Stimulated activated CD4-positive, alpha-beta T cell treated with anti-CD3 and anti-CD28 coated beads, Interleukin-12 subunit alpha, Interleukin-12 subunit beta, amount 100 ng/mL, for 4 hours (primary cell): ENCODE measurements at places on chromosomes 1 and 21.
A peak's percentile ranks its signal among the peaks of the same experiment; 100 is the strongest.

GRCh38 chr1:77218477-77219165 lies 609 bp downstream of the PIGK start:
- no peak for DNase-seq

DNA sequence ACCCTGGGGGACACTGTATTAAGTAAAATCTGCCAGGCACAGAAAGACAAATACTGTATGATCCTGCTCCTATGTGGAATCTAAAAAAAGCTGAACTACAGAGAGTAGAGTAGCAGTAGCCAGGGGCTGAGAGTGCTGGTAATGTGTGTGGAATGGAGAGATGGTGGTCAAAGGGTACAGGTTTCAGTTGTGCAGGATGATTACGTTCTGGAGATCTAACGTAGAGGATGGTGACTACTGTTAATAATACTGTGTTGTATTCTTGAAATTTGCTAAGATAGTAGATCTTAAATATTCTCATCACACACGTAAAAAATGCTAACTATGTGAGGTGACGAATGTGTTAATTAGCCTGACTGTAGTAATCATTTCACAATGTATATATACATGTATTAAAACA lies 39.8 kb upstream of the GNG4 start:
- DNase-seq = no peak

DNA sequence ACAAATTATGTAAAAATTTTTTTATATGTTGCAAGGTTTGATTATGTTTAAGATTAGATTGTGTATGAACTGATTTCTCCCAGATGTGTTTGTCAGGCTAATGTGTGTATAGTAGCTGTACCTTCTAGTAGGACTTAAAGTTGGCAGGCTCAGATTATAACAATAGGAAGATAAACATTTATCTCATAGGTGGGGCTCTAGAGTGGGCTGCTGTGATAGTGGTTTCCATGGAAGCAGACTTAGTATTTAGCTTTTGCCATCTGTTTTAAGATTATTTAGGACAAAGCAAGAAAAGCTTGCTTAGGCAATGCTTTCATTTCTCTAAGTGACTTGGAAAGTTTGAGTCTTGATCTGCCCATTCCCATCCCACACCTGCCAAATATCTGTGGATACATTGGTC lies 187.7 kb upstream of the CACYBP start:
- no peak for DNase-seq

DNA sequence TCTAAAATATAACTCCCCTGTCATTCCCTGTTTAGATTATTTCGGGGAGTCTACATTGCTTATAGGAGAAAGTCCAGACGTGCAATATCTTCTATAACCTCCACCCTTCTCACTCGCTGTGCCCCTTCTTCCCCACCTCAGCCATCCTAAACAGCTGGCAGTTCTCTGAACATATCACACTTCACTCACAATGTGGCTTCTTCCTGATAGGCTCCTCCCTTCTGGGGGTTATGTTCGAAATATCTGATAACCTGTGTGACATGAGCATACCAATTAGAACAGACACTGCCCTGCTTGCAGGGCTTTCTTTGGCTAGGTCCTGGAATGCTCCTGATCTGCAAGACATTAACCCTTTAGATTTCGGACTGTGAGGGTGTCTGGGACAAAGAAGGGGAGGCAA lies 274.6 kb downstream of the NFIA start:
- DNase-seq = no peak

DNA sequence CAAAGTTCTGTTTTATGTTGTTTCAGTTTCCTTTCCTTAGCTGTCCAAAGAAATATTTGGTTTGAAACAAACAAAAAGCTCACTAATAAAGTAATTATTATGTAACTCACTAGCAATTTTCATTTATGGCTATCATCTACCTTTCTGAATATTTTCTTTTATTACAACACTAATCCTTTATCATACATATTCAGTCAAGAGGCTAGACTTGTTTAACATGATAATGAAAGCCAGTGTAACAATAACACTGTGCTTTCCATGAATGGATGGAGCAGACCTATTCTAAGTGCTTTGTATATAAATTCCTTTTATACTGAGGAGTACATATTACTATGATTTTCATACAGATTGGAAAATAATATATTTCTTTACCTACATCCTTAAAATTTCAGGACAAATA lies 972.8 kb upstream of the ADGRL4 start:
- no peak for DNase-seq

DNA sequence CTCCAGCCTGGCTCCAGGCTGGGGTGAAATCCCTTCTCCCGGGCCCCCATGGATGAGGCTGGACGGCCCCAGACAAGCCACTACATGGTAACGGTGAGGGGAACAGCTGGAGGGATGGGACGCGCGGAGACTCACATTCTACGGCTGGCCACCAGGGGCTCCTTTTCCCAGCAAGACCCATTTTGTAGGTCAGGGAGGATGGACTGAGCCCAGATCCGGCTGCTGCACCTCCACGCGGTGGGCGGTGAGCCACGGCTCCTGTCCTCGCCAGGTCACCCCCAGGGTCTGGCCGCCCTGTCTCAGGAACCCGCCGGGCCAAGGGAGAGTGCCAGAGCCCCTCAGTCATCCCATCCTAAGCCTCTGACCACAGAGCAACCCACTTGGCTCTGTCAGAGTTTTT lies 75.0 kb upstream of the ACTRT2 start:
- DNase-seq = no peak

- DNase-seq = no peak
Observed at GRCh38 chr1:31581821-31582810, 5.8 kb downstream of the TINAGL1 start.

GRCh38 chr1:192476802-192477298 lies 98.7 kb upstream of the RGS1 start:
- DNase-seq = no peak

GRCh38 chr1:17886838-17887441 lies 131.8 kb downstream of the ACTL8 start:
- no peak for DNase-seq

DNA sequence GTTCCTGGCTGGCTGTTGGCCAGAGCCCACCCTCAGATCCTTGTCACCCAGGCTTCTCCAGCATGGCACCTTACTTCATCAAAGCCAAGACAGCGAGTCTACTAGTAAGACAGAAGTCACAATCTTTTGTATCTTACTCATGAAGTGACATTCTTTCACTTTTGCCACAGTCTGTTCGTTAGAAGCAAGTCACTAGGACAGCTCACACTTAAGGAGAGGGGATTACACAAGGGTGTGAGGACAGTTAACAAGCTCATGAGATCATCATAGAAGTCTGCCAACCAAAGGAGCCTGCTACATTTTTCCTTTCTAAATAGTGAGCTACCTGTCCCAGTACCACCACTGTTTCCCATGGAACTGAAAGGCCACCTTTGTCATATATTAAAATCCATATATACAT lies 61.5 kb downstream of the PACC1 start:
- DNase-seq = no peak

GRCh38 chr1:147243228-147243685 lies 773 bp downstream of the CHD1L start:
- DNase-seq = peak; percentile 13

GRCh38 chr1:212470059-212470458 lies 37.3 kb downstream of the NENF start:
- DNase-seq = no peak

GRCh38 chr1:56511364-56511763 lies 68.0 kb downstream of the PLPP3 start:
- no peak for DNase-seq

DNA sequence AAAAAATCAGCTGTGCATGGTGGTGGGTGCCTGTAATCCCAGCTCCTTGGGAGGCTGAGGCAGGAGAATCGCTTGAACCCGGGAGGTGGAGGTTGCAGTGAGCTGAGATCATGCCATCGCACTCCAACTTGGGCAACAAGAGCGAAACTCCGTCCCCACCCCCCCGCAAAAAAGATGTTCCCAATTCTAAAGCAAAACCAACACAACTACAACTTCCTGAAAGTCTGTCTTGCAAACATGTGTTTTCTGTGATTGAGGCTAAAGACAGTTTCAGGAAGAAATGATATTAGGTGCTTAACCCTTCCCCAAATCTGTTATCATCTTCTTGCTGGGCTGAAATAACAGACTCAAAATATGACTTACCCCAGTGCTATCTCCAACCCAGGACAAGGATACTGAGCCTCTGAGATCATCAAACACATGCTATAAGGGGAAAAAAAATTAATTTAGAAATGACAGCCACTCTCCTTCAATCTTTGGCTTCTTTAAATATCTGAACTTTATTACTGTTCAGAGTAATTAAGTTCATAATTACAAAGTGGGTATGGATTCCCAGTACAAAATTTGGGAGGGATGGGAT lies 28.5 kb downstream of the SORT1 start:
- DNase-seq = no peak

- DNase-seq = no peak
Observed at GRCh38 chr1:94803517-94804441, 16.4 kb upstream of the SLC44A3 start.

DNA sequence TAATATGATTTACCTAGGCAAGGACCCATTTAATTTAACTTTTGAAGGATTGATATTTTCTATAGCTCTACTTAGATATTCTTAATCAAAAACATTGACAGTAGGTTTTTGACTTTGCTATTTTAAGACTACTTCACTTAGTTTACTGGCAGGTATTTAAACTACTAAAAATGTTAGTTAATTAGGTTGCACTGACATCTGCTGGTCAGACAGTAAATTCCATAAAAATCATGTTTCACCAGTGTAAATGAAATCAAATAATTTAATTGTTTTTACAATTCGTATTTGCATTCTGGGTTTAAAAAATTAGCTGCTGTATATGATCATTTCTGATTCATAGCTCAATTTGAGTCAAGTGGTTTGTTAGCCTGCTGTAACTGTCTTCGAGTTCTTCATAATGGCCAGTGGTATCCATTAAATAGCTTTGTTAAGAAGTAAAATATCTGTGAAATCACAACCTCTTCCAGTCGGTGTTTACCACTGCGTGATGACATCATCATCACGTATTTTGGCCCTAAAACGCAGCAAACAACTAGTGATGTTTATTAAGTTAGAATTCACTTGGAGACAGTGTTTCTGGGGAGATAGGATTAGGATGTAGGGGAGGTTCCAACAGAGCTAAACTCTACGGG lies 26.2 kb downstream of the EXTL2 start:
- DNase-seq = no peak

DNA sequence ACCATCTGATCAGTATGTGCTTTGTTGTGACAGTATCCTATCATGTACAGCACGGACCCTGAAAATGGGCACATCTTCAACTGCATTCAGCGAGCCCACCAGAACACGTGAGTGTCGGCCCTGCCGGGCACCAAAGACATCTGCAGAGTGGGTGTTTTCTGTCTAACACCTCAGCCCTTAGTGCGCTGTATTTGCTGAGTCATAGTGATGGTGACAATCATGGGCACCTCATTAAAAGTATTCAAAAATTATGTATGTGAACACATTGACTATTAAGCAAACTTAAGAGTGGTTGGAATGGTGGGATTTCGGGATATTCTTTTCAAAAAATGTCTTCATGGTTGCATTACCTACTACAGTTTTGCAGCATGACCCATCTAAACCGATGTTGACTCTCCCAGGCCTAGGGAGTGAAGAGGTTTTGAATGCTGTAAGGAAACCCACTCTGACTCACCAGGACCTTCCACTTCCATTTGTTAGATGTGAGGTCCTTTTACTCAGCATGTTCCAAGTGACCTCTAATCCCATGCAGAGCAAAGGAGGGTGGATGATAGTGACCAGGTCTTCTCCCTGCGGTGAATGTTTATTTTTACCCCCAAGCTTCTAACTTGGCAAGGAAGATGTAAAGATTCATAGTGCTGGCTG lies 20.1 kb downstream of the MGST3 start:
- DNase-seq = no peak

- DNase-seq = no peak
Observed at GRCh38 chr21:20852866-20853265, 145.3 kb upstream of the NCAM2 start.

GRCh38 chr1:214264196-214264595 lies 16.8 kb upstream of the SMYD2 start:
- DNase-seq = no peak

- DNase-seq = no peak
Observed at GRCh38 chr1:5921671-5922070, 70.6 kb downstream of the NPHP4 start.

DNA sequence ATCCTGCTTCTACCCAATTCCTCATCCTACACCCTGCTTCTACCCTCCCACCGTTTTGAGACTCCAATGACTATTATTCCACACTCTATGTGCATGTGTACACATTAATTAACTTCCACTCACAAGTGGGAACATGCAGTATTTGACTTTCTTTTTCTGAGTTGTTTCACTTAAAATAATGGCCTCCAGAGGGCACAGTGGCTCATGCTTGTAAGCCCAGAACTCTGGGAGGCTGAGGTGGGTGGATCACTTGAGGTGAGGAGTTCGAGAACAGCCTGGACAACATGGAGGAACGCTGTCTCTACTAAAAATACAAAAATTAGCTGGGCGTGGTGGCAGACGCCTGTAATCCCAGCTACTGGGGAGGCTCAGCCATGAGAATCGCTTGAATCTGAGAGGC lies 464.8 kb downstream of the PTBP2 start:
- DNase-seq = no peak

GRCh38 chr1:205913451-205914154 lies 29.7 kb downstream of the SLC26A9 start:
- DNase-seq = no peak

DNA sequence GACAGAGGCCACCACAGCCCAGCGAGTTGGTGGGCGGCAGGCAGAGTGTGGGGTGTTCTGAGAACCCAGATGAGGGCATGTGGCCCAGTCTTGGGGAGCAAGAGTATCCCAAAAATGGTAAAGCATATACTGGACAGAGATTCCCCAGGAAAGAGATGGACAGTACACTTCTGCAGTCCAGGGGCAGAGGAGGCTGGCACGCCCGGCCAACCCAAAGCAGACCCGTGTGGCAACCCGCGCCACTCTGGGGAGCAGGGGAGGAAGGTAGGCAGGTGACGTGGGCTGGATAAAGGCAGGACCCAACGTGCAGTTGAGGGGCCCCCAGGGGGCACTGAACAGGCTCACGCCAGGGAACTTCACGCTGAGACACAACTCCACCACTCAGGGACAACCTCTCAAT lies 46.4 kb upstream of the RIPK4 start:
- DNase-seq = no peak

DNA sequence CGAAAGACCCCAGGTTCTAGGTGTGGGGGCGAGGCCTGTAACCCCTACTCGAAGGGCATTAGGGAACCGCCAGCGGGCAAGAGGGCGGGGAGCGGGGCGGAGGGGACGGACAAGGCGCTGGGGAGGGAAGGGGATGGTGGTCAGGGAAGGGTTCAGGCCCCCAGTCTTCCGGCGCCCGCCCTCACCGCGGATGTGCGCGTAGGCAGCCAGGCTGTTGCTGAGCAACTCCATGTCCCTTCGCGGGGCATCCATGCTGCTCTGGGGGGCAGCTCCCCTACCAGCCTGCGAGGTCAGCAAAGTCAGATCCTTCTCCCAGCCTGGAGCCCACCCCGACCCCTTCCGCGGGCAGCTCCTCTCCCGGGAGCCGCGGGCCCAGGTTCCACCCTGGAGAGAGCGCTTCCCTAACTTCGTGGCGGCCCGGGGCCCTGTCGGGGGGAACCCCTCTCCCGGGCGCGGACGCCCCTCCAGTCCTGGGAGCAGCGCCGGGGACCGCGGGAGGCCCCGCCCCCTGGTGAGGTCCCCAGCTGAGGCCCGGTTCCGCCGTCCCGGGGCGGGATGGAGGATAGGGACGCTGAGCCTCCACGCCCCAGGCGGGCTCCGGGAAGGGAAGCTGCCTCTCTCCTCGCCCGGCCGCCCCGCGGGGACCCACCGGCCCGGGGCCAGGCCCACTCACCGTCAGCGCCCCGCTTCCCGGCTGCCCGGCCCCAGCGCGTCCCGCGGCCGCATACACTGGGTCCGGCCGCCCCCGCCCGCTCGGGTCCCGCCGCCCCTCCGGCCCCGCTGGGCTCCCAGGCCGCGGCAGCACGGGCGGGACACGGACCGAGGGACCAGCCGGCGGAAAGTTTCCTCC lies 434 bp downstream of the EVA1B start:
- DNase-seq = no peak
